A673 (cell line): ENCODE measurements at places on chromosomes 7 and 10. TPM values are rescaled to one million over a fixed set of nuclear protein-coding genes. Genes with fewer than 3 reads are reported as not detected.

The TMEM273 gene
- total RNA-seq = not detected in 2 replicates

The PHKG1 gene
- total RNA-seq = 2.0 and 2.3 TPM in 2 replicates

The PIK3CG gene
- 13.4 and 13.7 TPM in 2 replicates for total RNA-seq

The CSGALNACT2 gene
- total RNA-seq = 16.2 and 18.6 TPM in 2 replicates

The ZNF800 gene
- total RNA-seq = 23.0 and 25.7 TPM in 2 replicates

The GRB10 gene
- total RNA-seq = 0.41 TPM in 1 of 2 replicates, not detected in the other

The AGAP9 gene
- 9.5 and 11.7 TPM in 2 replicates for total RNA-seq

The LBX1 gene
- not detected in 2 replicates for total RNA-seq

The ITGB8 gene
- total RNA-seq = 0.90 and 1.3 TPM in 2 replicates

The ADAMTS14 gene
- total RNA-seq = 0.09 and 0.21 TPM in 2 replicates

The DRGX gene
- not detected in 2 replicates for total RNA-seq

The HOXA4 gene
- not detected in 2 replicates for total RNA-seq

The CFAP46 gene
- 1.3 and 1.9 TPM in 2 replicates for total RNA-seq

The ZPBP gene
- not detected in 2 replicates for total RNA-seq

The OR2F2 gene
- not detected in 2 replicates for total RNA-seq

The GPNMB gene
- 1.0 and 2.1 TPM in 2 replicates for total RNA-seq

The UCMA gene
- not detected in 2 replicates for total RNA-seq
